Body of pancreas (tissue), 4 donors: ENCODE measurements at places on chromosomes 6 and 20. TPM values are rescaled to one million over a fixed set of nuclear protein-coding genes. Genes with fewer than 3 reads are reported as not detected.

DNA sequence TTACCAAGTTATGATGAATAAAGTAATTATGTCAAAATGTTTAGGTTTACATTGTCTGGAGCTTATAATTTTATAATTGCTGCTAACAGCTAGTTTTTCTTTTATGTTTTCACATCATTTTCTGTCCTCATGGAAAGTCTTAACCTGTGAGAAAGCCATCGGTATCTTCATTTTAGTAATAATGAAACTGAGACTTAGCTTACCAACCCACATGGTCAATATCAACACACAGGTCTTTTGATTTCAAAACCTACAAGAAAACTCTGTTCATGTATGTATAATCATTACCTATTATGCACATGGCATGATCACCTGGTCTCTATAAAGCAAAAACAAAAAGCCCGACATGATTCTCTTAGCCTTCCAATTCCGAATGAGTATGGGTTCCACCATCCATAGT is 61.9 kb downstream of the KCNQ5 start:
- H3K4me1 ChIP-seq = no peaks in the 10 kb centered on the region
- no peak overlapping the region for H3K4me3 ChIP-seq
- no peaks in the 10 kb centered on the region for H3K36me3 ChIP-seq
- H3K27me3 ChIP-seq = no peaks in the 10 kb centered on the region
- H3K27ac ChIP-seq = no peak overlapping the region

DNA sequence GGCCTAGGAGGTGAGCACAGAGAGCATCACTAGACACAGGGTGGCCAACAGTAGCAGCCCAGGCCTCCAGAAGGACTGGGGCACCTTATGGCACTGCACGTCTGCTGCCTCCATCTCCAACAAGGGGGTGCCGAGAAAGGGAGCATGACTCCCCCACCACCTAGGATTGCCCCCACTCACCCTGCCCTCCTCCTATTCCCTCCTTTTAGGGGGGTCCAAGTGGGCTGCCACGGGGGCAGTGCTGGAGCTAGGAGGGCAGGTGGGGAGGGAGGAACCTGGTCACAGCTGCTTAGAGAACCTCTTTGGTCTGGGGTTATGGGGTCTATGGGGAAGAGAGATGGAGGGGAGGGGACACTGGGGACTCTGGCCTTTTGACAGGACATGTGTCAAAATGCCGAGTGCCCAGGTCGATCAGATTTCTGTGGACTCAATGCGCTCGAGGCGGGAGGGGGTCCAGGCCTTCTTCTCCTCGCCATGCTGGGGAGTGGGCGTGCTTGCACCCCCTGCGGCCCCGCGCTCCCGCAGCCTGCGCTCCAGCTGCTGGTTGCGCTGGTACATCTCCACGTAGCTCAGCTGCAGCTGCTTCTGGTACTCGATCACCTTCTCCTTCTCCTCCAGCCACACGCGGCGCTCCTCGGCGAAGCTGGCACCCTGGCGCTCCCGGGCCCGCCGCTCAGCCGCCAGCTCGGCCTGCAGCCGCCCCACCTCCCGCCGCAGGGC is 4.5 kb upstream of the FASTKD5 start:
- H3K4me1 ChIP-seq = peaks cover 40% of the 10 kb centered on the region
- H3K4me3 ChIP-seq = no peak overlapping the region
- no peaks in the 10 kb centered on the region for H3K27me3 ChIP-seq

GRCh38 chr20:57705127-57705899 is 4.5 kb downstream of the PMEPA1 start:
- no peaks in the 10 kb centered on the region for H3K36me3 ChIP-seq
- DNase-seq = no peak
- no peak overlapping the region for H3K4me3 ChIP-seq
- H3K4me1 ChIP-seq = peaks cover 35% of the 10 kb centered on the region

GRCh38 chr20:38315290-38315966 is 11.5 kb downstream of the BPI start:
- no peaks in the 10 kb centered on the region for H3K27me3 ChIP-seq
- no peak overlapping the region for H3K27ac ChIP-seq
- no peaks in the 10 kb centered on the region for H3K4me1 ChIP-seq
- DNase-seq = no peak
- H3K4me3 ChIP-seq = no peak overlapping the region

- no peaks in the 10 kb centered on the region for H3K36me3 ChIP-seq
Observed at GRCh38 chr6:12381587-12381986, 91.4 kb downstream of the EDN1 start.

DNA sequence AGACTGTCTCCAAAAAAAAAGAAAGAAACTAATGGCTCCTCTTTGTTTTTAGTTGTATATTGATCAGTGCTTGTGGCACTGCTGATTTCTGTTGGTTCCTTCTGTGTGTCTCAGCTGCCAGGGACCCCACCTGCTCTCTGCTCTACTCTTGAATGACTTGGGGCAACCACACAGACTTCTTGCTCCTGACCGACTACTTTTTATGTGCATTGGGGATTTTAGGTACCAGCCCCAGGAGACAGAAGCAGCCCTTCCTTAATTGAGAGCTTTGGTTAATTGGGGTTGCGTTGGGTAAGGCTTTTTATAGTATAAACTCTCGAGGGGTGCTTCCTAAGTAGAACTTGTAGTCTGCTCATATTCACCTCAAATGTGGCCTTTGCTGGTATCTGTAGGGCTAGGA is 6.9 kb downstream of the STK35 start:
- H3K27me3 ChIP-seq = no peaks in the 10 kb centered on the region
- H3K27ac ChIP-seq = no peak overlapping the region
- no peaks in the 10 kb centered on the region for H3K36me3 ChIP-seq
- H3K4me3 ChIP-seq = no peak overlapping the region

- H3K4me3 ChIP-seq = no peak overlapping the region
- peak overlapping the region; percentile 9 for H3K27ac ChIP-seq
- no peak for DNase-seq
- H3K27me3 ChIP-seq = no peaks in the 10 kb centered on the region
- H3K36me3 ChIP-seq = no peaks in the 10 kb centered on the region
Observed at GRCh38 chr20:44646023-44646640, 5.4 kb downstream of the ADA start.

ADAM33 gene
- total RNA-seq = 29.0 TPM

PRDM13 gene
- not detected for total RNA-seq
